ENCODE measurements at places on chromosomes 7 and 10.

- no peak for DNase-seq
These were observed 363.4 kb downstream of the GLRX3 start for GRCh38 chr10:130499541-130499940.

GRCh38 chr7:112162142-112162766 lies 43.9 kb downstream of the DOCK4 start:
- DNase-seq: peak; percentile 87

GRCh38 chr7:40882071-40882658 lies 747.4 kb downstream of the SUGCT start:
- no peak for DNase-seq

DNA sequence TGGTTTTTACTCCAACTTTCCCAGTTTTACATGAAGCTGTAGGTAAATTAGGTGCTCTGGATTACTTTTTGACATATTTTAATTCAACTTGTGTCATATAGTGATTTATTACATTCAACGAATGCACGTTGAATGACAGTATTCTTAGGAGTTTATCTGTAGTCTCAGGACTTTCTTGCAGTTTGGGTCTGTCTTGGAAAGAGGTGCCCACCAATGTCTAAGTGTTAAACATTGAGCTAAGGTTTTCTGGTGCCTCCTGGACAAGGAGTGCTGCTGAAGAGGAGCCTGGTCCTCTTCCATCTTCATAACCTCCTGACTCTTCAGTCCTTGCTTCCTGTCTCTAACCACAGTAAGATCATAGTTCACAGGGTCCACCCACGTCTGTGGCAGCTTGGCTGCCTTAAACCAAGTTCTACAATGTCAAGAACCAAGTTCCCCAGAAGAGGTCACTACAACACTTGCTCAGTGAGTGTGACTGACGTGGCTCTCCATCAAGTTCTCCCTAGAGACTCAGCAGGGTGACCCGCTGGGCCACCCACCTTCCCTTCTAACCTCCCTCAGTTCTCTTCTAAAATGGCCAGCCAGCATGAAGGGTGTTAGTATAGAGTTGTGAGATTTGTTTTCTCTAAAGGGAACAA lies 6.1 kb downstream of the NPY start:
- DNase-seq: peak; percentile 37

DNA sequence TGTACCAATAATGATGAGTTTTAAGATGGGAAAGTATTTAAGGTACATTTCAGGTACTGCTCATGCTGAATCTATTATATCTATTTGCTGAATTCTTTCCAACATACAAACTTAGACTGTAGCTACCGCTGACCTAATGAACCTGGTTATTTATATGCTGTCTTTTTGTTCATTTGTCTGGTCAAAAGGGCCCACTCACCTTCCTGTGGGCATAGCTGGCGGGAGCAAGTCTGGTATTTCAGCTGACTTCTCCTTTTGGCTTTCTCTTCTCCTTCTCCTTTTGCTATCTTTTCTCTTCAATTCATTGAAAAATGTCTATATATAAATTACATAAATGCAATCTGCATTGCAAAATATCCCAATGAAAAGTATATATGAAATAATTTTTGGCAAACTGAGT lies 9.5 kb downstream of the PLXDC2 start:
- DNase-seq: no peak

- no peak for DNase-seq
These were observed 41.7 kb downstream of the FAS start for GRCh38 chr10:89032141-89032891.

DNA sequence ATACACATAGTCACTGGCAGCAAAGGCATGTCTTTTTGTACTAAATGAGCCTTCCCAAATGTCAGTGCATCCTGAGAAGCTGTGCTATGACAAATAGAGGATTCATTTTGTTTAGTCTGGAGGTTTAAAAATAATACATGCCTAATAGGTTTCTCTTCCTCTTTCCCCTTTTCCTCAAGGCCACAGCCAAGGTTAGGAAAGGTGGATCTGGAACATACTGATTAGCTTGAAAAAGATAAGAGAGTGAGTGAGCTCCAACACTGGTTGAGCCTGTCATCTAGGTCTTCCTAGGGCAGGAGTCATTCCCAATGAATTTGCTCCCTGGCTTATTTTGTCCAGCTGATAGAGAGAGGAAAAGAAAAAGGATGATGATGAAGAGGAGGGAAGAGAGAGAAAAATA lies 14.4 kb upstream of the SP4 start:
- DNase-seq: no peak

DNA sequence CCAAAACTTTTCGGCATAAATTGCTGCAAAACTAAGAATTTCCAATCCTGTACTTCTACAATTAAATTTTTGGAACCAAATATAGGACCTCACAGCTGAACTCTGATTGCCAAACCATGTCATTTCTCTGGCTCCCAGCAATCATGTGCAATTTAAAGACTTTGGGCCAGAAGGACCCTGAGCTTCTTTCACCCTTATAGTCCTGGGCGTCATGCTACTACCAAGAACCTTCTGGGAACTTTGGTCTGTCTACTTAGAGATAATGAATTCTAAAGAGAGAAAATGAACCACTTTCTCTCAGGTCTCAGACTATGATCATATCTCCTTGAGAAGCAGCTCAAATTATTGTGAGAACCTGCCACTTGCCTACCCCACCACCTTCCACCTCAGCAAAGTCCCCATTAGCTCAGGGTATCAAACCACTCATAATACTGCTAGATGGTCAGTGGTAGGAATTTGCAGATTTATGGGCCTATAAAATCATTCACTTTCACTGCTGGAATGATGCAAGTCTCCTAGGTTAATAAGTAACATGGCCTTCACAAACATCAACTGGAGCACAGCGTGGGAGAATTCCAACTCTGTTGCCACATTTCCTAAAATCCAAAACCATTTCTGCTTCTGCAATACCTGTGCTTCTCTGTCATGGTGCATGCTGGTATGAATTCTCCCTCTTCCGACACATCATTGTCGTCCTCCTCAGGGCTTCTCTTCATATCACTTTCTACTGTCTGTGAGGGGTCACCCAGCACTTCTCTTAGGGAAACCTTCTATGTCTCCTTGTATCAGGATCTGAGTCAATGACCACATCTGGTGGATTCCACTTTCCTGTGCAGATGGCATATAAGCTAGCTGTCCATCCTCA lies 6.6 kb upstream of the WDR91 start:
- DNase-seq: no peak

DNA sequence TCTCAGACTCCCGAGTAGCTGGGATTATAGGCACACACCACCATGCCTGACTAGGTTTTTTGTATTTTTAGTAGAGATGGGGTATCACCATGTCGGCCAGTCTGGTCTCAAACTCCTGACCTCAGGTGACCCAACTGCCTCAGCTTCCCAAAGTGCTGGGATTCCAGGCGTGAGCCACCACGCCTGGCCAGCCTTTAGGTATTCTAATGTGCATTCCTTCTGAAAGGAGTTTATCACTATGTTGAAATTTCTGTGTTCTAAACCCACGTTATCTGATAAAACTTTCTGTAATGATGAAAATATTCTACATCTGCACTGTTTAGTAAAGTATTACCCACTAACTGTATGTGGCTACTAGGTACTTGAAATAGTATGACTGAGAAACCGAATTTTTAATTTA lies 110.6 kb upstream of the IMMP2L start:
- no peak for DNase-seq

All from neural progenitor cell (in vitro differentiated cells).